Right lobe of liver (tissue), 6 donors: ENCODE measurements at places on chromosomes 1 and 21. TPM values are rescaled to one million over a fixed set of nuclear protein-coding genes. Genes with fewer than 3 reads are reported as not detected.

The LY9 gene
- not detected for total RNA-seq

The BCAN gene
- not detected for total RNA-seq

DNA sequence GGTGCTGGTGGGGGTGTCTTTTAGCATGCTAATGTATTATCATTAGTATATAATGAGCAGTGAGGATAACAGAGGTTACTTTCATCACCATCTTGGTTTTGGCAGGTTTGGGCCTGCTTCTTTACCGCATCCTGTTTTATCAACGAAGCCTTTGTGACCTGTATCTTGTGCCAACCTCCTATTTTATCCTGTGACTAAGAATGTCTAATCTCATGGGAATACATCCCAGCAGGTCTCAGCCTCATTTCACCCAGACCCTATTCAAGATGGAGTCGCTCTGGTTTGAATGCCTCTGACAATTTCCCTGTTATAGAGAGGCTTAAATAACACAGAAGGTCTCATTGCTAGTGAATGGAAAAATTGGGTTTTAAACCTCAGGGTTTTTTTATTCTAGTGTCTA is 300.8 kb upstream of the PROX1 start:
- peaks cover 4% of the 10 kb centered on the region for H3K4me1 ChIP-seq
- no peak overlapping the region for H3K4me3 ChIP-seq
- no peak overlapping the region for H3K27ac ChIP-seq
- H3K36me3 ChIP-seq = no peaks in the 10 kb centered on the region
- DNase-seq = no peak
- no peaks in the 10 kb centered on the region for H3K27me3 ChIP-seq

The AXDND1 gene
- not detected for total RNA-seq

The C1orf21 gene
- 15.6 TPM for total RNA-seq

DNA sequence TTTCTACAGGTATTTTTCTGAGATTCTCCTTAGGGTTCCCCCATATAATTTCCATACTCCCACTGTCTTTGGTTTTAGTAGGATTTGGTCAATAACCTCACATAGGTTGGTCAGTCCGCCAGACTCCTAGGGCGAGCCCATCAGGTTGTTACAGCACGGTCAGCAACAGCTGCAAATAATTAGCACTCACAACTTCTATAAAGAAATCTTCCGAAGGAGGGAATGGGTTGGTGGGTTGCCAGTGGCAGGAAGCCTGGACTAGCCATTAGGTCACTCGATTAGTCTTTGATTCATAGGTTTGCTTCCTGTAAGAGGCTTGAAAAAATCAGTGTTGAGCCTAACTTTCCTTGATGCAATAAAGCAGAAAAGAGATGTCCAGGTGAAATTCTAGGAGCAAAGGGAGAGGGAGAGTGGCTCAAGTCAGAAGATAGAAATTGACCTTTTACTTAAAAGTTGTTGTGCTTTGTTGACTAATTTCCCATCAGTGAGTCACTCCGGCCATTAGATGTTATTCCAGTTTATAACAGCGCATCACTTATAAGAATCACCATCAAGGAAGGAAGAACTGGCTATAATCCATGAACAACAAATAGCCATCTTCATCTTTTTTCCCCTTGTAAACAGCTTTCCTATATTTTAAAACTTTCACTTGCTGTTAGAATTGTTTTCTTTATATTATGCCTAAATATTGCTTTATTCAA is 88.3 kb downstream of the TPR start:
- no peaks in the 10 kb centered on the region for H3K36me3 ChIP-seq
- no peak overlapping the region for H3K27ac ChIP-seq
- H3K27me3 ChIP-seq = no peaks in the 10 kb centered on the region
- no peak for DNase-seq
- no peak overlapping the region for H3K4me3 ChIP-seq
- no peaks in the 10 kb centered on the region for H3K4me1 ChIP-seq

- H3K4me3 ChIP-seq = no peak overlapping the region
- H3K27ac ChIP-seq = no peak overlapping the region
- DNase-seq = no peak
- no peaks in the 10 kb centered on the region for H3K4me1 ChIP-seq
- H3K36me3 ChIP-seq = no peaks in the 10 kb centered on the region
Measured at GRCh38 chr1:93549131-93549530, 101.2 kb downstream of the FNBP1L start.

- DNase-seq = no peak
- H3K36me3 ChIP-seq = no peaks in the 10 kb centered on the region
- H3K27ac ChIP-seq = no peak overlapping the region
Measured at GRCh38 chr1:228548788-228549187, 61.6 kb downstream of the RNF187 start.

DNA sequence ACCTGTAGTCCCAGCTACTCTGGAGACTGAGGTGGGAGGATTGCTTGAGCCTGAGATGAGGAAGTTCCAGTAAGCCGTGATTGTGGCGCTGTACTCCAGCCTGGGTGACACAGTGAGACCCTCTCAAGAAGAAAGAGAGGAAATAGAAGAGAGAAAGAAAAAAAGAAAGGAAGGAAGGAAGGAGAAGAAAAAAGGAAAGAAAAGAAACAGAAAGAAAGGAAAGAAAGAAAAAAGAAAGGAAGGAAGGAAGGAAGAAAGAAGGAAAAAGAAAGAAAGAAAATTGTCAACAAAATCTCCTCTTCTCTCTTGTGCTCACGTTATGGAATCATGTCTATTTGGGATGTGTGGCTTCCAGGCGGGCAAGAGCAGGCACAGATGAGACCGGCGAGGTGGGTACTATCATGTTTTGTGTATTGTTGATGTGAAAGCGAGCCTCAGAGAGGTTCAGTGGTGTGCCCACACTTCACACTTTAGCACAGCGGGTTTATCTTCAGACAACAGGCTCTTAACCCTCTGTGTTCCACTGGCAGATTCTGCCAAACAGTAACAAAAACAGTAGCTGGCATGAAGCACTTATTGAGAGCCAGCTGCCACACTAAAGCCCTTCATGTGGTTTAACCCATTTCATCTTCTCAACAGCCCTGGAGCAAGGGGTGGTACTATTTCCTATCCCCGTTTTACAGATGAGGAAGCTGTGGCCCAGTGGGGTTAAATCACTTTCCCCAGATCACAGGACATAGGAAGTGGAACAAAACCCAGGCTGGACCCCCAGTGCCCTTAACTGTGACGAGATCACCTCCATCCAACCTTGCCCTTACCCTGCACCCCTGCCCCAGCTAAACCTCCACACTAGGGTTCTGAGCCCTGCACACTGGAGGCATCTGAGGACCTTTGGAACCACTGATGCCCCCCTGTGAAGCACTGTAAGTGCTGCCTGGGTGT is 94.7 kb upstream of the TARDBP start:
- no peaks in the 10 kb centered on the region for H3K36me3 ChIP-seq
- H3K4me1 ChIP-seq = no peaks in the 10 kb centered on the region
- H3K27ac ChIP-seq = no peak overlapping the region
- DNase-seq = no peak
- H3K27me3 ChIP-seq = no peaks in the 10 kb centered on the region

- H3K36me3 ChIP-seq = no peaks in the 10 kb centered on the region
- H3K27me3 ChIP-seq = no peaks in the 10 kb centered on the region
- no peak overlapping the region for H3K4me3 ChIP-seq
- no peak for DNase-seq
- H3K4me1 ChIP-seq = no peaks in the 10 kb centered on the region
- no peak overlapping the region for H3K27ac ChIP-seq
Measured at GRCh38 chr1:12053752-12054548, 9.2 kb upstream of the TNFRSF8 start.

The ALX3 gene
- total RNA-seq = not detected

The FNBP1L gene
- 9.0 TPM for total RNA-seq

GRCh38 chr1:15384301-15384901 is 25.3 kb upstream of the EFHD2 start:
- no peak overlapping the region for H3K4me3 ChIP-seq
- H3K27ac ChIP-seq = no peak overlapping the region
- no peak for DNase-seq
- H3K27me3 ChIP-seq = no peaks in the 10 kb centered on the region

The GPR161 gene
- total RNA-seq = 0.44 TPM

- H3K4me1 ChIP-seq = no peaks in the 10 kb centered on the region
- DNase-seq = no peak
- H3K4me3 ChIP-seq = no peak overlapping the region
- no peaks in the 10 kb centered on the region for H3K27me3 ChIP-seq
- H3K36me3 ChIP-seq = no peaks in the 10 kb centered on the region
- no peak overlapping the region for H3K27ac ChIP-seq
Measured at GRCh38 chr21:36630485-36631206, 68.3 kb upstream of the SIM2 start.

GRCh38 chr1:175250027-175250426 is 57.5 kb upstream of the KIAA0040 start:
- no peaks in the 10 kb centered on the region for H3K36me3 ChIP-seq
- H3K27ac ChIP-seq = no peak overlapping the region
- no peaks in the 10 kb centered on the region for H3K4me1 ChIP-seq
- no peaks in the 10 kb centered on the region for H3K27me3 ChIP-seq
- H3K4me3 ChIP-seq = no peak overlapping the region

DNA sequence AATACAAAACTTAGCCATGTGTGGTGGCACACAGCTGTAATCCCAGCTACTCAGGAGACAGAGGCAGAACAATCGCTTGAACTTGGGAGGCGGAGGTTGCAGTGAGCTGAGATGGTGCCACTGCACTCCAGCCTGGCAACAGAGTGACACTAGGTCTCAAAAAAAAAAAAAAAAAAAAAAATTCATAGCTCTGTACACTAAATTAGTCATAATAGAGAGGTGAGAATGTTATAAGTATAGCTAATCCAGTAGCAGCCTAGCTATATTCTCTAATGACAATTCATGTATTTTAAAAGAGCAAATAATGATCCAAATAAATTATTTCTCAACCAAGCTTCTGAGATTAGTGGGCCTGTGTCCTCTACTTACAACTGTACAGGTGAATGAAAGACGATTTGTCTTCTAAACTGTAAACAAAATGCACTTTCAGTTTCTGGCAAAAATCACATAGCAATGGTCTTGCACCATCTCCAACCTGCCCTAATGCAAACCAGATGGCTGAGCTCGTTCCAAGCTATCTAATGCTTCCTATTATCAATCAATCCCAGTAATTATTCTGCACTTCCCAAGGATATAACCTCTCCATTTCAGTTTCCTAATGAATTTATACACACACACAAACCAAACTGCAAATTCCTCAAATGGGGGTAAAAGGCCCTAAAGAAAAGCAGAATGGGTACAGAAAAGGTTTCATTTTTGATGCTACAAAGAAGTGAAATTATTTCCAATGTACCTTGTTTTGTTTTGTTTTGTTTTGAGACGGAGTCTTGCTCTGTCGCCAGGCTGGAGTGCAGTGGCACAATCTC is 56.5 kb downstream of the GATAD2B start:
- H3K27ac ChIP-seq = peak overlapping the region; percentile 54
- no peak for DNase-seq
- no peaks in the 10 kb centered on the region for H3K27me3 ChIP-seq

The FNDC10 gene
- total RNA-seq = 0.26 TPM

GRCh38 chr1:236492378-236492777 is 31.4 kb upstream of the LGALS8 start:
- no peaks in the 10 kb centered on the region for H3K4me1 ChIP-seq
- H3K4me3 ChIP-seq = no peak overlapping the region
- H3K36me3 ChIP-seq = no peaks in the 10 kb centered on the region
- no peaks in the 10 kb centered on the region for H3K27me3 ChIP-seq
- H3K27ac ChIP-seq = no peak overlapping the region
- DNase-seq = no peak

The FAM43B gene
- not detected for total RNA-seq

The TMEM240 gene
- 0.40 TPM for total RNA-seq

The THEM5 gene
- not detected for total RNA-seq

DNA sequence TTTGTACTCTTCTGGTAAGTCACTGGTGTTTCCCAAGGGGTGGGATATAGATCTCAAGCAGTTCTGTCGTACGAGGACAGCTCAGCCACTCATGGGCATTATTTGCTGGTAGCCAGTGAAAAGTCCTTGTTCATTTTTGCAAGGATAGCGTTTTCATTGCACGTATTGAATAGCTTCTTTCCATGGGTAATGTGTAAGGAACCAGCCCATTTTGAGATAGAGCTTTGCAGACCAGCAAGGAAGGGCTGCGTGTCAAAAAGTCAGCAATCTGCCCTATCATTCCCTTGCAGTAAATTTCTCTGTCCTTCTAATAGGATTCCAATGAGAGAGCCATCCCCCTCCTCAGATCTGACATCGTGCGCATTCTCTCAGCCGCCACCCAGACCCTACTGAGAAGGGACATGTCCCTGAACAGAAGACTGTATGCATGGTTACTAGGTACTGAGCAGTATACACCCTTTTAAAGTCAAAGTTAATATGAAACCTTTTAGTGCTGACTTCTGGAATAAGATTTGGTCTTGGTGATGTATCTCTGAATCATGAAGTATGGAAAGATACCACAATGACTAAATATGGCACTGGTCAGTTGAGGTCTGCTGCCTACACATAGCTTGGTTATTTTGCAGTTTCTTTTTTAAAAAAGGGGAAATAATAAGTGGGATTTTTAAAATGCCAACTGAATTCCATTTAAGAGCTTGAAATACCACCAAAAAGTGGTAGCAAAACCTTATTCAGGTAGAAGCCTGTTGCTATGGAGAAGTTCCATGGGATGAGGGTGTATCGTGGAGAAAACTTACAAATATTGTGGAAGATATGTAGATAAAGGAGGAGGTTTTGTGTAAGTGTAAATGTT is 55.3 kb downstream of the DOP1B start:
- H3K27ac ChIP-seq = no peak overlapping the region
- no peak for DNase-seq
- H3K4me3 ChIP-seq = no peak overlapping the region
- H3K36me3 ChIP-seq = peaks cover 39% of the 10 kb centered on the region

The CCDC185 gene
- not detected for total RNA-seq

DNA sequence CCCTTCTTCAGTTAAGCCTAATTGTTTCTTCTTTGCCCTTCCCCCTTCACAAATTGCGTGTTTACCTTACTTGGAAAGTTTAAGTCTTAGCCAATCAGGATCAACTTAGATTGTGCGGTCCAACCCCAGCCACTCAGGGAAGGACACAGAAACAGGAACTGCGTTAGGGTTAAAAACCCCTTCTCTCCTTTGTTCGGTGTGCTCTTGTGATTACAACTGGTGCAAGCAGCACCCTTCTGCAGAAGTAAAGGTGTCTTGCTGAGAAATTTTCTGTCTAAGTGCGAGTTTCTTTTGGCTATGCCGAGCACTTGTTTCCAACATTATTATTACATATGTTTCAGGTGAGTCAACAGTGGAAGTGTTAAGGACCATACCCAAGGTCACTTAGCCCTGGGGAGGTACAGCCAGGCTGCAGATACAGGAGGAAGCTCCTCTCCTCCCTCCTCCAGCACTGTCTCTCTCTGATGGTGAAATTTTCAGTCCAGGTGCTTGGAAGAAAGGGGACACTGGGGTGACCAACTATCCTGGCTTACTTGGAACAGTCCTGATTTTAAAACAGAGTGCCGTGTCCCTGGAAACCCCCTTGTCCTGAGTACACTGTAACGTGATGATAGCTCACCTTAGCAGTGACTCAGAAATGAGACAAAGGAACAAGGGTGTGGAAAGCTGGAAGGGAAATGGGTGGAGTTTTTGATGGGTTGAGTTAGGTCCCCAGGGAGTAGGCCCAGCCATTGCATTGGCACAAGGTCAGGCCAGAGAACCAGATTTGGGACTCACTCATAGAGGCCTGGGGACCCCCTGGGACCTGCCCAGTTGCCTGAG is 68.7 kb upstream of the KLHDC7A start:
- no peaks in the 10 kb centered on the region for H3K27me3 ChIP-seq
- H3K4me1 ChIP-seq = no peaks in the 10 kb centered on the region
- H3K36me3 ChIP-seq = no peaks in the 10 kb centered on the region
- H3K27ac ChIP-seq = no peak overlapping the region
- H3K4me3 ChIP-seq = no peak overlapping the region
- no peak for DNase-seq

The EXTL1 gene
- total RNA-seq = 0.19 TPM
